ENCODE measurements at places on chromosomes 11 and 22.
A peak's percentile ranks its signal among the peaks of the same experiment; 100 is the strongest.

GRCh38 chr11:17648528-17648927, 70.8 kb upstream of the MYOD1 start:
- DNase-seq: no peak

- peak; percentile 9 for DNase-seq
These were observed 37.8 kb downstream of the PRR5L start for GRCh38 chr11:36333897-36334296.

- DNase-seq: no peak
These were observed 112.6 kb downstream of the KCNQ1 start for GRCh38 chr11:2557381-2557780.

DNA sequence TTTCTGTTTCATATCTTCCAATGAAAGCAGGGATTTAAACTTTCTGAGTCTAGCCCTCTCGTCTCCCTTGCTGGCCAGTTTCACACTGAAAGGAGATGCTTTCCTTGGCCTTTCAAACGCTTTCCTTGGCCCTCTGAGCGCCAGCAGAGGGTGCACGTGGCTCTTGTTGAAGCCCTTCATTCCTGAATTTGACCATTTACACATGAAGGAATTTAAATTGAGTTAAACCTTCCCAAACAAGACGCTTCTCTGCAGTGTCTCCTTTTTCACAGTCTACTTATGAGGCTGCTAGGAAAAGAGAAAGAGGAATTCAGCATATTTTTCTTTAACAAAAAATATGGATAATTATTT, 21.6 kb downstream of the NNMT start:
- DNase-seq: no peak

GRCh38 chr11:125270711-125271110, 106.2 kb downstream of the PKNOX2 start:
- DNase-seq: no peak

GRCh38 chr11:12123799-12124198, 13.4 kb downstream of the MICAL2 start:
- DNase-seq: no peak

GRCh38 chr11:94623120-94623735, 56.1 kb downstream of the PIWIL4 start:
- peak; percentile 92 for DNase-seq

GRCh38 chr22:41320416-41321240, 19.3 kb downstream of the ZC3H7B start:
- DNase-seq: no peak

DNA sequence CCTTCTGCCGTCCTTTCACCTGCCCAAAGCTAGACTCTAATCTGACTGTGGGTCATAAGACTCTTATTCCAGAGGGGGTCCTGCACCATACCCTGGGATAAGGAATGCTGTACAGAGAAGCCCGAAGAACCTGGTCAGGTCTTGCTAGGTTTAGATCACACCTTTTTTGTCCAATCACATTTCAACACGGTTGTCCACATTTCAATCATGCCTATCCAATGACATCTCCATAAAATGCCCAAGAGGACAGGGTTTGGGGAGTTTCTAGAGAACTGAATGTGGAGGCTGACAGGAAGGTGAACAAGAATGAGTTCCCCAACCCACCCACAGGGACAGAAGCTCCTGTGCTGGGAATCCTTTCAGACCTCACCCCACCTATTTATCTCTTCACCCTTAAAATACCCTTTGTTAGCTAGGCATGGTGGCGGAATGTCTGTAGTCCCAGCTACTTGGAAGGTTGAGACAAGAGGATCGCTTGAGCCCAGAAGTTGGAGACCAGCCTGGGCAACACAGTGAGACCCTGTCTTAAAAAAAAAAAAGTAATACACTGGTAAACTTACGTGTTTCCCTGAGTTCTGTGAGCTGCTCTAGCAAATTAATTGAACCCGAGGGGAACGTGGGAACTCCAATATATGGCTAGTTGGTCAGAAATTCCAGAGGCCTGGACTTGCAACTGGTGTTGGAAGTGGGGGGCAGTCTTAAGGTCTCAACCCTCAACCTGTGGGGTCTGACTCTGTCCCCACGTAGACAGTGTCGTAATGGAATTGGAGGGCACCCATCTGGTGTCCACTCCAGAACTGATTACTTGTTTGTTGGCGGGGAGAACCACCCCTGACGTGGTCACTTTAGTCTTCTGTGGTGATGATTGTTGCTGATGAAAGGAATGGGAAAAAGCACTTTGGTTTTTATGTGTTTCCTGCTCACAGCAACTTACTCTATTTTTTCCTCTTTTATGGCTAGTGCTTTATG, 17.8 kb downstream of the TCIRG1 start:
- DNase-seq: no peak

DNA sequence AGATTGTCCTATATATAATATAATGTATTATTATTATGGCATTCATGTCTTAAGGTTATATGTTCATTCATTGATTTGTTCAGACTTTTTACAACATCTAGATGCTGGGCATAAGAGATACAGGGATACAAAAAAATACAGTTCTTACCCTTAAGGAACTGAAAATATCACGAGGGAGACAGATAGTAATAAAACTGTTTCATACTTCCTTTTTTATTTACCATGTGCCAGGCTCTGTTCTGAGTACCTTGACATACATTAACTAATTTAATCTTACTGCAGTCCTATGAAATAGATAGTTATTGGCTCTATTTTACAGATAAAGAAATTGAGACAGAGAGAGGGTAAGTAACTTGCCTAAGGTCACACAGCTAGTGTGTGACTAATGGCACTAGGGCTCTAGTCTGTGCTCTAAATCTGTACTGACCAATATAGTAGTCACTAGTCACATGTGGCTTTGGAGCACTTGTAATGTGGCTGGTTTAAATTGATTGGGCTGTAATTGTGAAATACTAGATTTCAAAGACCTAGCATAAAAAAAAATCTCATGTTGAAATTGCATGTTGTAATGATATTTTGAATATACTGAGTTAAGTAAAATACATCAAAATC, 21.3 kb downstream of the TRIM44 start:
- no peak for DNase-seq

- DNase-seq: no peak
These were observed 191.5 kb downstream of the CEP164 start for GRCh38 chr11:117519170-117519569.

- no peak for DNase-seq
These were observed 33.0 kb downstream of the CHID1 start for GRCh38 chr11:877565-877964.

DNA sequence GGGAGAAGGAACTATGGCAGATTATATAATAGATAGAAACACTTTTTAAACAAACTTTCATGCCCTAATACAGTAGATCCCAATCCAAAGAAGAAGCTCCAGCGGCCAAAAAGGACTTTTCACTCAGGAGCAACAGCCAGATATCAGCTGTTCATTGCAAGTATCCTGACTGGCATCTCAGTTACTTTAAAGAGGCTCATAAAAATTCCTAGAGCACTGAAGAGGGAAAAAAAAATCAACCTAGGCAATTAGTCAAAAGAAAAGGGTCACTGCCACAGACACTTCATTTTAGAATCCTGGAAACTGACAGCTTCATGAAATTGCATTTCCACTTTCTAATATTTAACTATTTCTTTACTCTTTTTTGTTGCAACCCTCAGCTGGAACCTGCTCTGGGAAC, 170.6 kb upstream of the SOX6 start:
- DNase-seq: no peak

- DNase-seq: no peak
These were observed 140.8 kb upstream of the ZBED5 start for GRCh38 chr11:10998674-10999073.

GRCh38 chr22:41524251-41524661, 20.0 kb downstream of the POLR3H start:
- no peak for DNase-seq

DNA sequence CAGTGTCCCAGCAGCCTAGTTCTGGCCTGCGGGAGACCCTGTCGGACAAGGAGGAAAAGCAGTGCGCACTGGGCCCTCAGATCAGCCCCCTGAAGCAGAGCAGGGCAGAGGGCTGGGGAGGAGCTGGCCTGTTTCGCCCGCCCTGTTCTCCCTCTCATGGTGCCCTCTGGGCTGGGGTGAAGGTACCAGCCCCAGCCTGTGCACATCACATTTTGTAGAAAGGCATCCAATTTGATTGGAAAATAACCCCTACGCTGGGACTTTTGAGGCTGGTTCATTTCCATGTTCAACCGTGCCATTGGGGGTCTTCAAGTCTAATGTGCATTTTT, 832 bp upstream of the NAP1L4 start:
- DNase-seq: no peak

DNA sequence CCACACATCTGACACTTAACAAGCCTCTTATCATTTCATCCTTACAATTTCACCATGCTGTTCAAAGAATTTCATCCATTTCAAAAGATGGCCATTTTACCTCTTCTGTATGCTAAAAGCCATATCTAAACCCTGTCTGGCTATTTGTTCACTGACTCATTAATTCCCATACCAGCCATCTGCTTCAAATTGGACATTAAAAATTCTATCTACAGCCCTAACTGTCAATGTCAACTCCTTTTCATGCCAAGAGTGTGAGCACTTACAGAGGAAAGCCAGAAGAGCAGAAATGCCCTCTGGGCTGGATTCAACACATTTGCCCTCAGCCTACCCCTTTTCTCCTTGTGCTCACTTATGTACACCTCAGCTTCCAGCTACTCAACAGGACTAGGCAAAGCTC, 59.2 kb downstream of the SYTL2 start:
- no peak for DNase-seq

DNA sequence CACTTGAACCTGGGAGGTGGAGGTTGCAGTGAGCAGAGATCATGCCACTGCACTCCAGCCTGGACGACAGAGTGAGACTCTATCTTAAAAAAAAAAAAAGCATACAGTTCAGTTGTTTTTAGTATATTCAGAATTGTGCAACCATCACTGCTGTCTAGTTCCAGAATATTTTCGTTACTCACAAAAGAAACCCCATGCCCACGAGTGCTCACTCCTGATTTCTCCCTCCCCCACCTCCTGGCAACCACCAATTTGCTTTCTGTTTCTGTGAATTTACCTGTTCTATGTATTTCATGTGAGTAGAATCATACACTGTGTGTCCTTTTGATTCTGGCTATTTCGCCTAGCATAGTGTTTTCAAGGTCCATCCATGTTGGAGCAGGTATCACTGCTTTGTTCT, 24.8 kb downstream of the PTPRJ start:
- no peak for DNase-seq

- DNase-seq: no peak
These were observed 46.5 kb downstream of the NEU3 start for GRCh38 chr11:75035256-75035655.

- DNase-seq: peak; percentile 71
These were observed 52.3 kb downstream of the SLC22A12 start for GRCh38 chr11:64643256-64643881.
